NCI-H526 treated with DMSO at 0.1 percent for 48 hours (cell line): ENCODE measurements at places on chromosomes 2 and 18.

DNA sequence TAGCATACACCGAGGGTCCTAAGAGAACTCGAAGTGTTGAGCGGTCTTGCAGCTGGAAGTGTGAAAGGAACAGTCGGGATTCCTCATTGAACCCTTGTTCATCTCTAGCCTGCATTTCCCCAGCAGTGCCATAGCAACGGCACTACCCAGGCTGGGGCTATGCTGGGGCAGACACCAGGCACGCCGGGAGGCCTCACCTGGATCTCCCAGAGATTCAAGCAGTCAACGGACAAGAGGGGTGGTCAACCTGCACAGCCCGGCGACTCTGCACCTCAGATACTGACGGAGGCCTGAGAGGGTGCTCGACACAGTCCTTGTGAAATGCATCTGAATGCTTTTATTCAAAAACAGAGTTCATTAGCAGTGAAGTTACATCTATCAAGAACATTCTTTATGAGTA lies 604.2 kb downstream of the GALR1 start:
- DNase-seq = no peak

DNA sequence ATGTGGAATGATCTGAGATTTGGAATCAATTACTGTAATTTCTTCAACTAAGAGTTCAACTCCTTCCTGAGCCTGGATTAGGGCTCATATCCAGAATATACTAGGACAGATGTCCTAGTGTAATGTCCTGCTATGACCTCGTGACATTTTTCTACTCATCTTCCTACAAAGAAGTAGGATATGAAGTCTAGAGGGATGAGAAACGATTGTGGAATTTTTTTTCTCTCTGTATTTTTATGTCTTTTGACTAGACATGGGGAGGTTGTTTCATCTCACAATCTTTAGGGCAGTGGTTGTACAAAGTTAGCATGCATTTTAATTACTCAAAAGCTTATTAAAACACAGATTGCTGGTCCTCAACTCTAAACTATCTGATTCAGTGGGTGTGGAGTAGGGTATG lies 203.0 kb downstream of the PARD3B start:
- no peak for DNase-seq

GRCh38 chr2:14557916-14558315 lies 74.6 kb upstream of the LRATD1 start:
- DNase-seq = no peak

GRCh38 chr2:176526995-176527901 lies 258.0 kb downstream of the MTX2 start:
- DNase-seq = no peak

DNA sequence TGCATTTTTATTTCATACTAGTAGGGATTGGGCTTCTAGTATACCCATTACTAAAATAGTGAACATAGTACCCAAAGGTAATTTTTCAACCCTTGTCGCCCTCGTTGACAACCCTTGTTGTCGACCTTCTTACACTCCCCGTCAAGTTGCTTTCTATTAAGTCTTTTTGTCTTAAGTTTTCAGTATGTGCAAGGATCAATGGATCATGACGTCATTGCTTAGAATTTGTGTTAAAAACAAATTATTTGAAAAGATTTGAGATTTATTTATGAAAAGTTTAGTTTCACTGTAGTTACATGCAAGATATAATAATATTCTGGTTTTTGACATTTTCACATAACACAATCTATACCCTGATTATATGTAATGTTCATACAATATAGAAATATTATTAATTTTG lies 110.4 kb downstream of the CBLN2 start:
- DNase-seq = no peak

- DNase-seq = no peak
These were observed 854.3 kb downstream of the LRRTM4 start for GRCh38 chr2:76667821-76668271.

GRCh38 chr18:44536046-44536445 lies 144.6 kb upstream of the SETBP1 start:
- DNase-seq = no peak

- DNase-seq = no peak
These were observed 44.0 kb upstream of the DSG1 start for GRCh38 chr18:31273812-31274527.

GRCh38 chr2:195442458-195443175 lies 214.4 kb upstream of the SLC39A10 start:
- no peak for DNase-seq

DNA sequence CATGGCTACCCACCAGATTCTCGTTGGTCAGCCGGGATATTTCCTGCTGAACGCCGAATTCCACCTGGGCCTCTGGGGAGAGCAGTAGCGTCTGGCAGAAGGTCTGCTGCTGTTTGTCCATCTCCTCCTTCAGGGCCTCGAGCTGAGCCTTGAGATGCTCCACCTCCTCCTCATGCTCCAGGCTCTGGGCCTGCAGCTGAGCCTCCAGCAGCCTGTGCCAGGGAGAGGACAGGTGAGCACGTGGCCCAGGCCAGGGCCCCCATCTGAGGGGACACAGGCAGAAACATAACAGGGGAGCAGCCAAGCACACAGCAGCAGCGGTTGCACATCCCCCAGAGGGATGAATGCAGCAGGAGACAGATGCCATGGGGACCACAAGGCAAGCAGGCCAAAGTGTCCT lies 40.1 kb upstream of the ACAA2 start:
- DNase-seq = no peak

- DNase-seq = no peak
These were observed 22.3 kb downstream of the ACVR1 start for GRCh38 chr2:157853820-157854219.

DNA sequence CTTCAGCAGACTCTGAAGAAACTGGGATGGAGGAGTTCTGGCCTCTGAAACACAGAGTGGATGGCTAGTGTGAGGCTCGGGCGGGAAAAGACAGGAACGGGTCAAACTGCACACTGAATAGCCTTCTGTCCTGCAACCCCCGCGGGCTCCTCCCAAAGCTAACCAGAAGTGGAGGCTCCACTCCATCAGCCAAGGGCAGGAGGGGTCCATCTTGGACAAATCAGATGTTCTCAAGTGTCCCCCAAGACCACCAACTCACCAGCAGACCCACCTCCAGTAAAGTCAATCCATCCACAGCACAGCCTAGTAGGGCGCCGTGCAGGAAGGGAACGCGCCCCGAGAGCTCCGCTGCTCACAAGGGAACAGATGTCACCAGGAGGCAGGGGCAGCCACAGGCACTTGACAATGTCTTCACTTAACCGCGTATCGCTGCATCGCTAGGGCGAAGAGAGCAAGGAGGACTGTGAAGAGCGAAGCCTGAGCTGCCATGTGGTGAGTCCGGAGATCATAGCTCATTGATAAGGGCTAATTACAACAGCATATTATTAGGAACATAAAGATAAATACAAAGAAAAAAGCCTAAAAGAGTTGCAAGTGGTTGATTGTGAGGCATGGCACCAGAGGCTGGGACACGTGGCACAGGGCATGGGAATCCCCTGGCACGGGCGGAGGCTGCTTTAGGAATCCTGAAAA lies 494.6 kb upstream of the MYT1L start:
- DNase-seq = no peak

DNA sequence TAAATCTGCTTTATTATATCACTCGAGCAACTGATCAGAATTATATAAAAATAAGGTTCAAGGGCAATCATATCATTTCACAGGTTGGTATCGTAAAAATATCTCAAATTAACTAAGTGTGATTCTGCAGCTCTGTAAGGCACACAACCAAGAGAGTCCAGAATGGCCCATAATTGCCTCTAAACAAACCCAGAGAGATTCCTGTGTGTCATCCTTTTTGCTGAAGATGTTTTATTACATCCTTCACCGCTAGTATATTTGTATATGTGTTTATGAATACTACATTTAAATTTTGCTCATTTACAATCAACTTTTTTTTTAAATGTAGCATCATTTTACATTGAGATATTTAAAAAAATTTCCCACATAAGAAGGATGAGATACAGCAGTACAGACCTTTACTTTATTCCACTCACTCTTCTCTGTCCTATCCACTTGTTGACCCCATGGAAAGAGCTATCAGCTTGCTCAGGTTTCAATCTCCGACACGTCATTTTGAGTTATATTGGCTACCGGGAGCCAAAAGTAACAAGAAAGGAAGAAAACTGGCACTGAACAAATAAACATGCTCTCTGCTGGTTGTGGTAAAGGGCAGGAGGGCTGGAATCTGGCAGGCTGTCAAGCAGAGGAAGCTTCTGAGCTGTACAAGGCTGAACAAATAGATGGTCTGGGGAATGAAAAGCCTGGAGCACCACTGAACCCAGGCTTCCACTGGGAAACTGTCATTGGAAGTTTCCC lies 23.1 kb downstream of the PLA2R1 start:
- DNase-seq = no peak

DNA sequence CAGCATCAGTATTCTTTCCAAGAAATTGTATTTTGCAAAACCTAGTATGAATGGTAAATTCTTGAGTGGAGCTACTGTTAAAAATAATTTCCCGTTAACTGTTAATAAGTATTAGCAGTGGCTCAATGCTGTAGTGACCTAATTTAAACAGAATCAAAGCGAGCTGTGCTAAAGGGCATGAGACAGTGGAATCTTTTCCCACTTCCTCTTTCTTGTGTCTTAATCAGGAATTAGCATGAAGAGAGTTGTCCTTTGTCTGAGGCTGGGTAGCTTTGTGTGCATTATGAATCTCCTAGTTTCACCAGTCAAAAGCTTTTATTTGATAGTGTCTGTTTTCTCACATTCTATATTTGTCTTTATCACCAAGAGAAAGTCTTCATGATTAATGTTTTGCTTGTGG lies 298.8 kb upstream of the GCFC2 start:
- DNase-seq = no peak

- DNase-seq = peak; percentile 38
These were observed 24.0 kb downstream of the TMEM177 start for GRCh38 chr2:119702918-119703401.

GRCh38 chr2:234548695-234549420 lies 52.0 kb upstream of the ARL4C start:
- DNase-seq = no peak

DNA sequence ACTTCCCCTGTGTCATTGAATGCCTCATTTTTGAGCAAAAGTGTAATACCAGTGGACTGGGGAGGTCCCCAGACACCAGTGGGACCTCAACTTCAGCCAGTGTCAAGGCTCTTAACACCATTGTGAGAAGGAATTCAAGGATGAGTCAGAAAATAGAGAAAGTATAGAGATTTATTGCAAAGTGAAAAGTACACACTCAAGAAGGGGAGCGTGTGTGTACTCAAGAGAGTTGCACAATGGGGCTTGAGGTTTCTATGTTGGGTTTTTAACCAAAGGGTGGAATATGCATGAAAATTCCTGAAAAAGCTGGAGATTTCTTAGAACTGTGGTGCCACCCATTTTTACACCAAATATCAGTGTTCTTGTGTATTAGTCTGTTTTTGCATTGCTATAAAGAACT lies 81.9 kb downstream of the ADCYAP1 start:
- no peak for DNase-seq

DNA sequence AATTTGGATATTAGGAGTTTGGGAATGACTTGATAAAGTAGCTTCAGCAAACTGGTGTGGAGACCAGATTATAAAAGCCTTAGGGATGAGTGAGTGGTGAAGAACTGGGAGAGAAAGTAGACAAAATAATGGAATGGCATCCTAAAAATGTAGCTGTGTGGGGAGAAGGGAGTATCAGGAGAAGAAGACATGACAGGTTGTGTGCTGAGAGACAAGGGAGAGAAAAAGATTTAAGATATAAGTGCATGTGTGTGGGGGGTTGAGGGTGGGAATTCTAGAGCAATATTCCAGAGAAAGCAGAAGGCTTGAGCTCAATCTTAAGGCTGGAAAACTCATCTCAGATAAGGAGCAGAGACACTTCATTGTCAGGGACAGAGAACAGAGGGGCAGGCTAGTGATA lies 159.5 kb downstream of the HNMT start:
- no peak for DNase-seq

DNA sequence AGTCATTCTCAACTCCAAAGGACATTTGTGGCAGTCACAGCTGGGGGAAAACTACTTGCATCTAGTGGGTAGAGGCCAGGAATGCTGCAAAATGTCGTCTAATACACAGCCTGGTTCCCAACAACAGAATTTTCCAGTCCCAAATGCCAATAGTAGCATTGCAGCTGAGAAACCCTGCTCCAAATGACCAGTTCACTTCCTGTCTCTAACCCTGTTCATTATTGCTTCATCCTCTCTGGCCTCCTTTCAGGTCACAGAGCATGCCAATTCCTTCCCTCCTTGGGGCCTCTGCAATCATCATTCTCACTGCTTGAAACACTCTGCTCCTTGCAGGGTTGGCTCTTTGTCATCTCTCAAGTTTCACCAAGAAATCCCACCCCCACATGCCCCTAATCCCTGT lies 139.1 kb downstream of the IRS1 start:
- DNase-seq = no peak

DNA sequence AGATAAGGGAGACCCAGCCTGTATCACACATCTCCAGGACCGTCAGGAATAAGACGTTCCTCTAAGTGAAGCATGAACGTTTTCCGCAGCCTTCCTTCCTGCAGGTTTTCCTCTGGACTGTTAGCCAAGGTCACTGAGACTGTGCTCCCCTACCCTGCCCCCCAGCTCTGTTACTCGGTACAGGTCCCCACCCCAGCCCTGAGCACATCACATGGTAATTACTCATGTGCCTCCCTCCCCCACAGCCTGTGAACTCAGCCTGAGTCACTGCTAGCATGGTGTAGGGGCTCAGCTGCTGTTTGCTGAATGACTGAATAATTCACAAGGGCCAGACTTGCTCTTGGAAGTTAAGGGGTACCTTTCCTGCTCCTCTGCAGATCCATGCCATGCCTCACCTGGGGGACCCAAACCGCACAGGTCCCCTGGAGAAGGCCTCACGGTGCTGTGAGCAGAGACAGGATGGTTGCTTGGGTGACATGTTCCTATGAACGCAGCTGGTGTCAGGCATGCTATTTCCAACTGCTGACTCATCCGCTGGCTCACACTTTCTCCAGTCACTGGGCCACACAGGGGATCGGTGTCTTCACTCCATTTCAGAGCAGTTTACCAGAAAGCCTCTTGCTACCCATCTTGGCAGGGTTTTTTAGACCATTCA lies 88.2 kb downstream of the PLB1 start:
- no peak for DNase-seq

DNA sequence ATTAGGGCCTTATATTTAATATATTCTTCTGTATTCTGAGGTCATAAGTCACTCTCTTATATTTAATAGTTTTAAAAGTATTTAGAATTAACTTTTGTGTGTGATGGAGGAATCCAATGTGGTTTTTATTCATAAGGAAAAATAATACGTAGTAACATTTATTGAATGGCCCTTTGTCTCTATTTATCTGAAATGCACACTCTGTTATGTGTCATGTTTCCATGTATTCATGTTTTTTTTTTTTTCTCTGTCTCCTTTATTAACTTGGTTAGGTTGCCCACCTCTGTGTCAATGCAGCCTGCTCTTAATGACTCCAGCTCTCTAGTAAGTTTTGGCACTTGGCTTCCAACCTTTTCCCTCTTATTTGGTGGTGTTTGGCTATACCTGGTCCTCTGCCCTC lies 33.8 kb downstream of the RNF144A start:
- no peak for DNase-seq
